SK-N-SH treated with all-trans-retinoic acid at 6 μM for 48 hours (cell line): ENCODE measurements at places on chromosomes 12 and 14.

GRCh38 chr12:86723326-86723725 lies 467.1 kb upstream of the MGAT4C start:
- ATAC-seq: no peak

DNA sequence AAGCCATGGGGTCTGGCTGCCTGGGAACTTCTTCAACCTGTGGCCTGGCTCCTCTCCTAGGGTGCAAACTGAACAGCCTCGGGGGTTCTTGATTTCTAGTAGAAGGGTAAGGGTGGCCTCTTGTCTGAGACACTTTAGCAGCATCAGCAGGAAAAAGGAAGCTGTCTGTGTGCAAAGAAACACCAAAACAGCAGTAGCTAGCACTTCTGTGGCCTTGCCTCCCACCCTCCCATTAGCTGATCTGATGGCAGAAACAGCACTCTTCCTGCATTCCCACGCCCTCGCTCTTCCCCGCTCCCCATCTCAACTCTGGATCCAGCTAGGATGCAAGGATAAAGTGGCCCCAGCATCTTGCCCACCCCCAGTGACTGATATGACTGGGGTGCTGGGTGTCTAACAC lies 20.7 kb downstream of the SLC7A8 start:
- ATAC-seq: no peak

- ATAC-seq: peak; percentile 98
Observed at GRCh38 chr12:119902084-119902509, 25.0 kb upstream of the CIT start.

GRCh38 chr14:22554498-22555383 lies 34.3 kb downstream of the DAD1 start:
- ATAC-seq: no peak

GRCh38 chr14:59239022-59239421 lies 50.6 kb downstream of the DAAM1 start:
- ATAC-seq: no peak

GRCh38 chr14:34065236-34065635 lies 114.4 kb upstream of the EGLN3 start:
- no peak for ATAC-seq

GRCh38 chr12:119666900-119667576 lies 895 bp upstream of the PRKAB1 start:
- ATAC-seq: peak; percentile 17; the same call in 2 of the 3 replicates

- ATAC-seq: no peak
Observed at GRCh38 chr12:105240228-105240627, 4.3 kb upstream of the APPL2 start.

DNA sequence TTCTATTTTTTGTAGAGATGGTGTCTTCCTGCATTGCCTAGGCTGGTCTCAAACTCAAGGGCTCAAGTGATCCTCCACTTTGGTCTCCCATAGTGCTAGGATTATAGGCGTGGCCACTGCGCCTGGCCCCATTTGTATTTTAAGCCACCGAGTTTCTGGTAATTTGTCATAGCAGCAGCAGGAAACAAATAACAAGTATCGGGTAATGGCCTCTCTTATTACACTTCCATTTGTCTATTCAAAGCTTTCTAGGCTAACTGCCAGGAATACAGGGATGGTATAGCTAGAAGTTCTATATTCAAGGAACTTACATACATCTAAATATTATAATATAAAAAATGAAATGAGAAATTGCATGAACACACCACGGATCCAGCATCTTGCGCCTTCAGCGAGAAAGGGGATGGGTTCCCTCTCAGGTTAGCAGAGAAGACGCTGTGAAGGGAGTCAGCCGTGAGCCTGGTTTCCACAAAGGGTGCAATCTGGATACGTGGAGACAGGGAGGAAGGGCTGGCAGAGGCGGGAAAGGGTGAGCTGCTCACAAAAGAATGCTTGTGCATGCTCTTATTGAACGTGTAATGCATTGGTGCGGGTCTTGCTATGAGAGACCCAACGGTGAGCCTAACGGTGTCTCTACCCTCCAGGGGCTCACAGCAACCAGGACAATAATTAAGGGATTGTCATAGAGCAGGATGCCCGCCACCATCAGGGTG lies 9.5 kb downstream of the BDKRB1 start:
- ATAC-seq: no peak

- no peak for ATAC-seq
Observed at GRCh38 chr12:75471902-75472890, 8.4 kb upstream of the GLIPR1 start.

GRCh38 chr12:40752011-40752410 lies 59.8 kb downstream of the CNTN1 start:
- ATAC-seq: no peak

DNA sequence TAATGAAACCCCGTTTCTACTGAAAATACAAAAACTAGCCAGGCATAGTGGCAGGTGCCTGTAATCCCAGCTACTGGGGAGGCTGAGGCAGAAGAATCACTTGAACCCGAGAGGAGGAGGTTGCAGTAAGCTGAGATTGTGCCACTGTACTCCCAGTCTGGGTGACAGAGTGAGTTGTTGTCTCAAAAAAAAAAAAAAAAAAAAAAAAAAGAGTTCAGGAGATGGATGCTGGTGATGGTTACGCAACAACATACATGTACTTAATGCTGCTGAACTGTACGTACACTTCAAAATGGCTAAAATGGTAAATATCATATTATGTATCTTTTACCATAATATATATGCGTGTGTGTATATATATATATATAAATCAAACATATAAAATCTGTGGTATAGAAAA lies 29.0 kb downstream of the ACTN1 start:
- ATAC-seq: no peak

DNA sequence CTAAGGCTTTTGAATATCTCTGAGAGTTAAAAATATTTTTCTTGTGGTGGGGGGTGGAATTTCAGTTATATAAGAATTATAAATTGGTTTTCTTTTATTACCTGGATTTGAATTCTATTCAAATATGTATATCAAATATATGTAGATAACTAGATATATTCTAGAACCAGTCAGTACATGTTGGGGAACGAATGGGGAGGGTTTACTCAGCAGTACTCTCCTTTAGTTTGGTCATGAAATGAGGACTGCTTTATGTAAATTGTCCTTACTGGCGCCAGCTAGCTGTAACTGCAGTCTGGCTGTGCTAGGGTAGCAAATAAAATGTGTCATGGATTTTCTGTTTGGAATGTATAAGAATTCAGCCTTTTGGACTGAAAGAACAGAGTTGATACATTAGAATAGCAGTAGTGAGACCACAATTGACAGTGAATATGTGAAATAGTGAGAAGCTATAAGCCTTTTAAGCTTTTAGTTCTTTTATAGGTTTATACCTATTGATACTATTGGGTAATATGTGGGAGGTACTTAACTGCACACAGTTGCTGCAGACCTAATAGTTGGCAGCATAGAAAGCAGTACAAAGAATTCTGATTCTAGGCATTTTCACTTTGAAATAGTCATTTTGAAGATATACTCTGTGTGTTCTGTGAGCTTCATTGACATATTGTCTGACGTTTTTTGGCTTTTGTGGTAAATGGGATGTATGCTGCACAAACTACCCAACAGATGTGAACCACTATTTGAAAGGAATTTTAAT lies 29.0 kb downstream of the ATF7IP start:
- ATAC-seq: peak; percentile 98

- no peak for ATAC-seq
Observed at GRCh38 chr12:83473408-83474095, 786.8 kb downstream of the TMTC2 start.

GRCh38 chr12:89756585-89757398 lies 48.2 kb upstream of the ATP2B1 start:
- peak; percentile 92 for ATAC-seq

DNA sequence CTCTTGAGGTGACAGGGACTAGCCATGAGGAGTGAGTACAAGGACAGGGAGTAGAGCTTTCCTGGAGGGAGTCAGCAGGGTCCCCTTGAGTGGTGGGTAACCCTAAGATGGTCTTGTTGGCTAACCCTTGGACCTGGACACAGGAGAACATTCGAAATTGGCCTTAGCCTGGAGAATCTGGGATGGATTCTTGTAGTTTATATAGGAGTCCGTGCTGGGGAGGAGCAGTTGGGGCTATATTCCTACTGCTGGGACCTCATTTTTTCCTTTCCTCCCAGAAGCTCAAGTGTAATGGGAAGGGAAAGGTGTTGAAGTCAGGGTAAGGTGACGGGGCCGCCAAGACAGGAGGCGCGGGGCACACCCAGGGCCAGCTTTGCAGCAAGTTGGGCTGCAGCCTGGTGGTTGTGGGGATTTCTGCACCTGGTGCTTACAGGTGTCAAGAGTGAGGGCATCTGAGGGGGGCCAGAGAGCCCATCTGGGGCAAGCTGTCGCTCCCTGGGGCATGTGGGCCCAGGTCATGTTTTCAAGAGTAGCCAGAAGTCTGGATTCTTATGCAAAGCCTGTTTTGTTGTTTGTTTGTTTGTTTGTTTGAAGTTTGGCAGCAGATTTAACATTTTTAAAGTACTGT lies 5.1 kb downstream of the BCL7A start:
- no peak for ATAC-seq

DNA sequence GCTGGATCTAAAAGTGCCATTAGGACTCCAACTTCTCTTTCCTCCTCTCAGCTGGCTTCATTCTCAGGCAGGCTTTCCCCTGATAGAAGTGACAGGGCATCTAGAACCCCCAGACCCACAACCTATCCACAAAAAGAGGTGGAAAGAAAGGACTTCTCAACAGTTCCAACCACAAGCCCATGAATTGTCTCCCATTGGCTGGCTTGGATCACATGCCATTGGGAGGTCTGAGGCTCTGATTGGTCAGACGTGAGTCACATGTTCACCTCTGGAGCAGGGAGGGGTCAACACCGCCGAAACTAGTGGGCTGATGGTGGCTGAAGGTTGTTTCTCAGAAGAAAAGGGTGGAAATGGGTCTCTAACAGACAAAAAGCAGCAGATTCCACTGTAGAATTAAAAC lies 47.2 kb downstream of the DRAM1 start:
- peak; percentile 68 for ATAC-seq
